Mucosa of gallbladder (tissue), 1 donor: ENCODE measurements at places on chromosomes 7 and 10. TPM values are rescaled to one million over a fixed set of nuclear protein-coding genes. Genes with fewer than 3 reads are reported as not detected.

GRCh38 chr7:128672927-128673517 is 930 bp downstream of the GARIN1A start:
- DNase-seq = no peak

DNA sequence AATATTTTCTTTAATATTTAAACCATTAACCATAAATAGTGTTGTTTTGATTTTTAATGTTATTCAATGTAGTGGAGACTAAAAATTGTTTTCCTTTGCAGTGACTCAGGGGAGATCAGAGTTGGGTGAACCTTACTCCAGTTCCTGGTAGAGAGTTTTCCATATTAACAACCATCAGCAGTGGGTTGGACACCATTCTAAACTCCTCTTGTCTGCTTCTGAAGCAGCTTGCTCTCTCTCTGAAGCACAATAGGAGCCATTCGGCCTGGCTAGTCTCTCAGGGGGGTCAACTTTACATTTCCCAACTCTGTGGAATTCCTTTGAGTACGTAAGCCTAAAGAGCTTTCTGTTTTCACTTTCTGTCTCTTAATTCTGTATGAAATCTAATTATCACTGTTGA is 9.4 kb upstream of the NRG3 start:
- DNase-seq = no peak

- no peak for DNase-seq
Observed at GRCh38 chr7:144255471-144255897, 9.1 kb downstream of the OR2A7 start.

DNA sequence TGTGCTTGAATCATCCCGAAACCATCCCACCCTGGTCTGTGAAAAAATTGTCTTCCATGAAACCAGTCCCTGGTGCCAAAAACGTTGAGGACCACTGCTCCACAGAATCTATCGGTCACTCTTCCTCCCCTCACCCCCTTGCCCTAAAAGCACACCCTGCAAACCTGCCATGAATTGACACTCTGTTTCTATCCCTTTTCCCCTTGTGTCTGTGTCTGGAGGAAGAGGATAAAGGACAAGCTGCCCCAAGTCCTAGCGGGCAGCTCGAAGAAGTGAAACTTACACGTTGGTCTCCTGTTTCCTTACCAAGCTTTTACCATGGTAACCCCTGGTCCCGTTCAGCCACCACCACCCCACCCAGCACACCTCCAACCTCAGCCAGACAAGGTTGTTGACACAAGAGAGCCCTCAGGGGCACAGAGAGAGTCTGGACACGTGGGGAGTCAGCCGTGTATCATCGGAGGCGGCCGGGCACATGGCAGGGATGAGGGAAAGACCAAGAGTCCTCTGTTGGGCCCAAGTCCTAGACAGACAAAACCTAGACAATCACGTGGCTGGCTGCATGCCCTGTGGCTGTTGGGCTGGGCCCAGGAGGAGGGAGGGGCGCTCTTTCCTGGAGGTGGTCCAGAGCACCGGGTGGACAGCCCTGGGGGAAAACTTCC is 784 bp upstream of the SERPINE1 start:
- peak; percentile 56 for DNase-seq

- peak; percentile 37 for DNase-seq
Observed at GRCh38 chr10:92290076-92290836, 622 bp downstream of the CPEB3 start.

- no peak for DNase-seq
Observed at GRCh38 chr10:77604941-77605351, 32.7 kb downstream of the KCNMA1 start.

GRCh38 chr7:106629516-106629915 is 31.4 kb downstream of the CCDC71L start:
- DNase-seq = no peak

GRCh38 chr10:80172896-80173295 is 32.4 kb downstream of the ANXA11 start:
- no peak for DNase-seq

GRCh38 chr7:34723866-34724490 is 66.0 kb downstream of the NPSR1 start:
- no peak for DNase-seq

DNA sequence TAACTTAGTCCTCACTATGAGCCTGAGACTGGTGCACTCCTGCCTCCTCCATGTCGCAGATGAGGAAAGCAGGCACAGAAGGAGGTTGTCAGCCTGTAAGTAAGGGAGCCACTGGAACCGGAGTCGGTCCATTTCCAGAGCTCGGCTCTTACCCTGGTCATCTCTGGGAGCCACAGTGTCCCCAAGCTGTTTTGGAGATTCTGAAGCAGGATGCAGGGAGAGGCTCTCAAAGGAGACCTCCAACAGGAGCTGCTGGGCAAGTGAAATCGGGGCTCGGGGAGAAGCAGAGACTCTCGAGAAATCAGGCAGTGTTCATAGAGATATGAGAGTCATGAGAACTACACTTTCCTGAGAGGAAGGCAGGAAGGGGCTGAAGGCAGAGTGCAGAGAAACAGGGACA is 39.0 kb downstream of the VSTM4 start:
- no peak for DNase-seq

GRCh38 chr7:91243591-91244301 is 20.5 kb upstream of the FZD1 start:
- DNase-seq = no peak

GRCh38 chr7:603152-603951 is 83.7 kb upstream of the PDGFA start:
- no peak for DNase-seq

GRCh38 chr7:25481891-25482290 is 253.6 kb upstream of the NPVF start:
- DNase-seq = no peak

GRCh38 chr10:132360766-132361447 is 28.9 kb downstream of the LRRC27 start:
- DNase-seq = no peak

DNA sequence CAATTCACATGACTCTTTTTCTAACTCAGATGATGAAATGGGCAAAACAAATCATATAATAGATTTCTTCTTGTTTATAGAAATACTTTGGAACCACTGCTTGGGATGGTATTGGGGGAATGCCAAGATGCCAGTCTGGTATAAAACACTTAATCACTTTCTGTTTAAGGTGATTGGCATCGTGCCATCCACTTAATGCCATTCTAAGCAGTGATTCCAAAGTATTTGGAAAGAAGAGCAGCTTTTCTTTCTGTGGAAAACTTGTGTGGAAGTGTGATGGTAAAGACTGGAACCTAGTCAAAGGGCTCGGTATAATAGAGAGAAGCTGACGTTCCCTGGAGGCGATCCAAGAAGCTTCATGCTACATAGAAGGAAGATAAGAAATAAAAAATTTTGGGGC is 120.6 kb downstream of the TMEM26 start:
- no peak for DNase-seq

- no peak for DNase-seq
Observed at GRCh38 chr10:125014836-125015355, 73.0 kb downstream of the ZRANB1 start.

DNA sequence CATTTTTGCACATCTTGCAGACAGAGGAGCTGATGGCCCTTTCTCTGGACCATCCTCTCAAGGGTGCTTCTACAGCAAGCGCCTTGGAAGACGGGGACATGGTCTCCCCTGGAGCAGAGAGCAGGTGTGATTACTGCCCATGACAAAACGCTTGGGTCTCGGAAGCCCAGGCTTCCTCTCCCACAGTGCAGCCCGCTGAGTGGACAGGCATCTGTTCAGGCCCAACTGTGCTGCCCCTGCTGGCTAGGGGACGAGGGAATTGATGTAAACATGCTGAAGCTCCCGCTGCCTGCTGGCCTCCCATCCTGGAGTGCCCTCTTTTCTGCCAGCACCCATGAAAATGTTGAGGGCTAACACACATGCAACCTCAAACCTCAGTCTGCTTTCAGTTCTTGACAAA is 14.3 kb downstream of the IL15RA start:
- no peak for DNase-seq

DNA sequence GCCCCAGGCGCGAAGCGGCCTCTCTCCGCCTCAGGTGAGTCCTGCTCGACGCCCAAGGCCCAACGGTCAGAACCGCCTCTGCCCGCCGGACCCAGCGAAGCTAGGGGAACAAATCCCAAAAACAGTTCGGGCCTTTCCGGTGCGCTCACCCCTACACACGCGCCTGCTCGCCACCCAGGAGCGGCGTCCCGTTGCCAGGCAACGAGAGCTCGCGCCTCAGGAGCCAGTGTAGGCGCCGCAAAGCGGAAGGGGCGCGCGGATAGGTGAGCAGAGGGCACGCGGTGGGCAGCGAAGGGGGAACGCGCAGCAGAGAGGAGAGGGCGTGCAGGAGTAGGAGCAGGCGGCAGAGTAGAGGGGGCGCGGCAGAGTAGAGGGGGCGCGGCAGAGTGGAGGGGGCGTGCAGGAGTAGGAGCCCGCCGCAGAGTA is at the start of the genes DYDC1 and DYDC2:
Gene DYDC1, minus strand, starts transcription at position 193 of the 426 bp plus-strand sequence. CDS start 4,154 bp downstream, outside the sequence.
Gene DYDC2, plus strand, starts transcription at position 219 of the 426 bp plus-strand sequence. CDS start 5,663 bp downstream, outside the sequence.
- DNase-seq = peak; percentile 45

GRCh38 chr10:103679096-103679790 is 176.1 kb downstream of the SH3PXD2A start:
- no peak for DNase-seq

DNA sequence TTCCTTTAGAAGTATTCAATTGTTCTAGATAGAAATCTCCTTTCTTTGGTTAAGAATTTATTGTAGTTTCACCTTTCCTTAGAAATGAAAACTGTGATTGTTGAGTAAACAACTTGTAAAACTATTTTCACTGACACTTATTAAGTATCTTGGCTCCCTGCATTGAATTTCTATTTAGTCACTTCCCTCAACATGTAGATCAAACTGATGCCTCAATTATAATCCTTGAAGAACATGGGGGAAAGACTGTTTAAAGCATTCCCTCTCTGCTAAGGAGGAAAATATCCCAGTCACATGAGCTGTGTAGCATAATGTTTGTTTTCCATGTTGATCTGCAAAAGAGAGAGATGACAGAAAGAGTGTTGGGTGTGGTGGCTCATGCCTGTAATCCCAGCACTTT is 99.7 kb downstream of the PDE1C start:
- no peak for DNase-seq

DNA sequence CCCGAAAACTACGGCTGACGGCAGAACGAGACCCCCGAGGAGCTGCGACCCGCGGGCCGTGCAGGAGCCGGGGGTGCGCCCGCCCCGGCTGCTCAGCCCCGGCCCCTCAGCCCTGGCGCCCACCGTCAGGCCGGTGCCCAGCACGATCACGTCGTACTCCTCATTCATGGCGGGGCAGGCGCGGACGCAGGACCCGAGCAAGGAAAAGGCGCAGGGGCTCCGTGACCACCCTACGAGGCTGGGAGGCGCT is 218 bp downstream of the GDI2 start:
- no peak for DNase-seq

DNA sequence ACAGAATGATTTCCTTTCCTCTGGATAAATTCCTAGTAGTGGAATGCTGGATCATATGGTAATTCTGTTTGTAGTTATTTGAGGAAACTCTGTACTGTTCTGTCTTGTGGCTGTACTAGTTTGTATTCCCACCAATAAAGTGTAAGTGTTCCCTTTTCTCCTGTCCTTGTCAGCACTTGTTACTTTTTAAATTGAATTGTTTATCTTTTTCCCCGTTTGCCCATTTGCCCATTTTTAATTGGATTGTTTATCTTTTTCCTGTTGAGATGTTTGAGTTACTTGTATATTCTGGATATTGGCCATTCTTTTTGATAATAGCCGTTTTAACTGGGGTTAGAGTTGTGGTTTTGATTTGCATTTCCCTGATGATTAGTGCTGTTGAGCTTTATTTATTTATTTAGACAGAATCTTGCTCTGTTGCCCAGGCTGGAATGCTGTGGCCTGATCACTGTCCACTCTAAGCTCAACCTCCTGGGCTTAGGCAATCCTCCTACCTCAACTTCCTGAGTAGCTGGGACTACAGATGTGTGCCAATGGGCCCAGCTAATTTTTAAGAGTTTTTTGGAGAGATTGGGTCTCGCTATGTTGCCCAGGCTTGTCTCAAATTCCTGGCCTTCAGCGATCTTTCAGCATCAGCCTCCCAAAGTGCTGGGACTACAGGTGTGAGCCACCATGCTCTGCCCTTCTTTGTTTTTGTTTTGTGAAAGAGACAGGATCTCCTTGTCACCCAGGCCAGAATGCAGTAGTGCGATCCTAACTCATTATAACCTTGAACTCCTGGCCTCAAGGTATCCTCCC is 23.0 kb downstream of the BMPR1A start:
- DNase-seq = no peak

DNA sequence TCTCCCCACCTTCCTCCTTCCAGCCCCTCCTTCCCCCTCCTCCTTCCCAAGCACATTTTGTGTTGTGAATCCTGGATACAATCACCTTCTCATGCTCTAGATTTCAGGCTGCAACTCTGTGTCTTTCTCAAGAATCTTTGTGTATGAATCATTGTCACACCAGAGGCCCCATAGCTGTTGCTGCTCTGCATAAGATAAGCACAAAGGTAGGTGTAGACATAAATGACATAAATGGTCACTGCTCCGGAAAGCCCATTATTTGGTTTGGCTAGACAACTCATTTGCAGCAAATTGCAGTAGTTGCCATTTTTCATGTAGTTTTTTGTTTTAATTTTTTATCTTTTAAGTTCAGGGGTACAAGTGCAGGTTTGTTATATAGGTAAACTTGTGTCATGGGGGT is 216.3 kb upstream of the NRP1 start:
- no peak for DNase-seq

DNA sequence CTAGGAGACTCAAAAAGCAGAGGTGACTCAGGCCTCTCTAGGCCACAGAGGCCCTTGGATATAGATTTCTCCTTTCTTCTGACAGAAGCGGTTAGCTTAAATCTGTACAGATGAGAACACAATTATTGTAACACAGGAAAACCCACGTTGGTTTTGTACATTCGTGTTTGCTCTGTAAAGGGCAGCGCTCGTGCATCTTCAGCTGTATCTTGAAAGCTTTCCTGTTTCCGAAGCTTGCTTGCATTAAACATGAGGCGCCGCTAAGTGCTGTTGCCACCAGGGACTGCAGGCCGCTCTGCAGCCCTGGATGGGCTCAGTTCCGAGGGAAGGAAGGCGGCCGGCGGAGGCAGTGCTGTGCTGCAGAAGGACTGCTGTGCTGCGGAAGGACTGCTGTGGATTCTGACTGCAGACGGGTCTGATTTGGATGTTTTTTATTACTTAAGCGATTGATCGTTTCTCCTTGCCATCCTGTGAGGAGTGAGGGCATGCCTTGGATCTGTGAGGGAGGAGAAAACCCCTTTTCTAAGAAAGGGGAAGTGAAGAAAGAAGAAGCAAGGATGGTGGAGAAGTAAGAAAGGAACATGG is 53.3 kb downstream of the FHIP2A start:
- DNase-seq = no peak

GRCh38 chr10:72245949-72246525 is 27.7 kb upstream of the DDIT4 start:
- DNase-seq = no peak

- no peak for DNase-seq
Observed at GRCh38 chr7:91162436-91162835, 101.8 kb upstream of the FZD1 start.

Gene ERVW-1
- not detected for total RNA-seq

Gene MALRD1
- total RNA-seq = 2.3 TPM

Gene STK32C
- 23.8 TPM for total RNA-seq

Gene MSS51
- total RNA-seq = 2.0 TPM

Gene NRAP
- total RNA-seq = not detected

Gene NPC1L1
- total RNA-seq = 61.3 TPM

Gene DNTT
- not detected for total RNA-seq

Gene CFAP70
- total RNA-seq = 3.6 TPM

Gene SAMD9L
- 6.4 TPM for total RNA-seq

Gene NEUROG3
- not detected for total RNA-seq

Gene OPN1SW
- total RNA-seq = not detected

Gene SUN3
- total RNA-seq = not detected

Gene MDFIC
- 13.7 TPM for total RNA-seq
